ENCODE measurements at places on chromosomes 6 and 20.

DNA sequence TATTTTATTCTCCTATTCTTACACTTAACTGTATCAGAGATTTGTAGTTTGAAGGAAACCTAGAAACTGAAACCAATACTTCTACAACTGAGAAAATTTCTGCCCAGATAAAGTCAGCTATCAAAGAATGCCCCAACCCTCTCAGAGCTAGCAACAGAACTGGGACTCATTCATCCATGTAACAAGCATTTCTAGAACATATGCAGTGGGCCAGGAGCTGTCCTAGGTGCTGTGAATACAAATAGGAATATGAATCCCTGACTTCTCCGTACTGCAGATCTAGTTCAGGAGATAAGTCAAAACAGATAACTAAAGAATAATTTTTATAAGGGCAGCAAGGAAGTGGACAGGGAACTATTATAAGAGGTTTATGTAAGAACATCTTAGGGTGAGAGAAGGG, 654.1 kb upstream of the NOX3 start:
- DNase-seq, result no peak

DNA sequence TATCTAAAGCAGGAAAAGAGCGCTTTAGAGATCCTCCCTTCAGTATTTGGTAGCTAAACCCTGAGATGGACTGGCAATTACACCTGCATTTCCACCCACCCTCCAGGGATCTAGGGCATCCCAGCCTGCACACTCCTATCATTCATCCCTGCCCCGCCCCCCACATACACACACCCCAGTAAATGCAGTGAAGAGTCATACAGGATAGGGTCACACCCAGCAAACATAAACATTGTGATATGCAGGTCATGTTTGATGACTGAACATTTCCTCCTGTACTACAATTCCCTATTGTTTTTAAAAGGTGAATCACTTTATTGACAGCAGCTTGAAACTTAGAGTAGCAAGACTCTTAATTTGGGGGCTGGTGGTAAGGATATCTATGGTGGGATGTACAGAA, 112.9 kb downstream of the FOXO3 start:
- DNase-seq, result no peak

DNA sequence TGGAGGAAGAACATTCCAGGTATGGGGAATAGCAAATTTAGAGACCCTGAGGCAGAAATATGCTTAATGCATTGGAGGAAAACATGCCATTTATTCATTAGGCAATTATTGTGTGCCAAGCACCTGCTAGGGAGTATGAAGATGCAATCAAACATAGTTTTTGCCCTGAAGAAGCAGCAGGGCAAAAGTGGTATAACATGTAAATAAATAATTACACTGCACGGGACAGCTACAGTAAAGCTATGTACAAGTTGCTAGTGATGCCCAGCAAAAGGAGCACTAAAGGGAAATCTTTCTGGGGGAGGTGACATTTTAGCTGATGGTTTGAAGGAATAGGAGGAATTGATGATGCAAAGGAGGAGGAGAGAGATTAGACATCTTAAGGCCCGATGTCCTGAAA, 624 bp upstream of the TJAP1 start:
- no peak for DNase-seq

- DNase-seq, result no peak
Observed at GRCh38 chr20:35776513-35777101, 4.8 kb downstream of the PHF20 start.
